RCC 7860 (cell line): ENCODE measurements at places on chromosomes 2 and 18.

DNA sequence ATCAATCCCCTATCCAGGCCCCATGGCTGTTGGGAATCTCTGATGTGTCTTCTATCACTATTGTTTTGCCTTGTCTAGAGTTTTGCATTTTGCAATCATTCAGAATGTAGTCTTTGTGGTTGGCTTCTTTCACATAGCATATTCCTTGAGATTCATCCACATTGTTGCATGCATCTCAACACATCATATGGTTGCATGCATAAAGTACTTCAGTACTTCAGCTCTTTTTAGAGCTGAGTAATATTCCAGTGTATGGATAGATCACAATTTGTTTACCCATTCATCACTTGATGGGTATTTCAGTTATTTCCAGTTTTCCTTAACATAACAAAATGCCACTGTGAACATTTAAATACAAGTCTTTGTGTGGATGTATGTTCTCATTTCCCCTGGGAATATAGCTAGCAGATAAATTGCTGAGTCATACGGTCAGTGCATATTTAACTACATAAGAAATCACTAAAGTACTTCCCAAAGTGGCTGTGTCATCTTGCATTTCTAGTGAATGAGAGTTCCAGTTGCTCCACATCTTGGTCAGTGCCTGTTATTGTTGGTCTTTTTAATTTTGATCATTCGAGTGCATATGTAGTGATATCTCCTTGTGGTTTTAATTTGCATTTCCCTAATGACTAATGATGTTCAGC lies 138.8 kb downstream of the BCL11A start:
- no peak for DNase-seq

DNA sequence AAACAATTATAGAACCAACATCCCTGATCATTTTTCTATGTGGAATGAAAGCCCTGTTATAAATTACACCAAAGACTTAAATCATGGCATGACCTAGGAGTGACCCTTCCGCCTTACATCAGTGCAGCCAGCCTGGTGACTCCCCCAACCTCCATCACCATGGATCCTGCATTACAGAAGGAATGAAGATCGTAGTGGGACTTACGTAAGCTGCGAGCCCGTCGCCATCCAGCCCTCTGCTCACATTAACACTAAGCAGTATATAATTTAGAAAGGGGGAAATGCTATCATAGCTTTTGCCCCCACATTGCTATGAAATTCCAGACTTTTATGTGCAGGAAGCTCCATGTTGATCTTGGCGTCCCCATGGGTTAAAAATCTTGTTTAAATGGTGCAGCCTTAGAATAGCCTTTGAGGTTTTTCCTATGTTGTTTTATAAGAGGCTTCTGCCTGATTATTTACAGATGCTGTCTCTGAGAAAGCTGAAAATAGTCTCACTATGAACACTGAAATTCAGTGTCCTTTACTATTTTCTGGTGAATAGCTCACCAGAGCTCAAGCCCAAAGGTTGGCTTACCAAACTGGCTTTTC lies 76.3 kb downstream of the COLEC12 start:
- no peak for DNase-seq

- DNase-seq: no peak
Observed at GRCh38 chr2:216881411-216881810, 21.5 kb upstream of the TNP1 start.

DNA sequence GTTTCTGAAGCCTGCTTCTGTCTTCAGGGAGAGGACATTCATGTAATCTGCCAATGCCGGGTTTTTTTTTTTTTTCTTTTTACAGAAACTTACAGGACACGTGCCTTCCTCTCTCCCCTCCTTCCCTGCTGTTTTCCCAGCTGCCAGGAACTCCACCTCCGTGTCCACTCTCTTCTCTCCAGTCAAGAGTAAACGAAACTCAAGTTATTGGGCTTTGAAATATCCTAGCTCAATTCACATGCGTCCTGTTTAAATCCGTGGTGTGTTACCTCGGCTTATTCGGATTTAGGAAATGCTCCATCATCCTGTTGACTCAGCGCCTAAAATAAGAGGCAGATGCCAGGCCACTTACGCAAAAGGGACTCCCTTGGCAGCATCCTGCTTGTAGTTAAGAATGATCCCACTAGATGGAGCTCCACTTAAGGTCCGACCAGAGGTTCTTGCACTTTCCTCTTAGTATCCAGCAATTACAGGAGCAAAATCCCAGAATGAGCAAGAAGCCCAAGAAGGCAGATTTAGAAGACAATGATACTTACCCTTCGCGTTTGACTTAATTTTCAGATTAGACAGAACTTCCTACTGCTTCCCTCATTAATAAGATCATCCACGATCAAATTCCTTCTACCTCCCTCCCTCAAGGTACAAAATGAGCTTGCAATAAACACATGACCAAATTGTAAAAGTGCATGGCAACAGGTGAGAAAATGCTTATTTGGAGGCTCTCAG lies 97.2 kb upstream of the ZCCHC2 start:
- peak; percentile 79 for DNase-seq

- peak; percentile 76 for DNase-seq
Observed at GRCh38 chr2:152694161-152694661, 23.1 kb downstream of the PRPF40A start.

DNA sequence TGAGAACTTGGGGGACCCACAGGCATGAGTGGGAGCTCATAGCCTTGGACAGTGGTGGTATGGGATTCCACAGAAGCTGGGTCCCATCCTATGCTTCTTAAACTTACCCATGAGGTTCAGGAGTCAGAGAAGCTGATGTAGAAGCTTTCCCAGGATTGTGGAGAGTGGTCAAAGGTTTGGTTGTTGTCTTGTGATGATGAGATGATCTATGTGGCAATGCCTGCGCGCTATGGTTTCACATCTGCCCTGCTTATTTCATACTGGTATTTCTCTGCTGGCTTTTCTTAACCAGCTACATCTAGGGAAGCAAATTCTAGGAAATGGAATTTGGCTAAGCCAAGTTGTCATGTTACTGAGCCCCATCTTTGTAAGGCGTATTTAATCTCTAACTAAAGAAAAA lies 168.6 kb downstream of the ZNF407 start:
- no peak for DNase-seq
